ENCODE measurements at places on chromosomes 6 and 20. TPM values are rescaled to one million over a fixed set of nuclear protein-coding genes. Genes with fewer than 3 reads are reported as not detected.

C6orf132 gene
- 0.16 TPM for total RNA-seq

PARD6B gene
- total RNA-seq = 5.6 TPM

DNA sequence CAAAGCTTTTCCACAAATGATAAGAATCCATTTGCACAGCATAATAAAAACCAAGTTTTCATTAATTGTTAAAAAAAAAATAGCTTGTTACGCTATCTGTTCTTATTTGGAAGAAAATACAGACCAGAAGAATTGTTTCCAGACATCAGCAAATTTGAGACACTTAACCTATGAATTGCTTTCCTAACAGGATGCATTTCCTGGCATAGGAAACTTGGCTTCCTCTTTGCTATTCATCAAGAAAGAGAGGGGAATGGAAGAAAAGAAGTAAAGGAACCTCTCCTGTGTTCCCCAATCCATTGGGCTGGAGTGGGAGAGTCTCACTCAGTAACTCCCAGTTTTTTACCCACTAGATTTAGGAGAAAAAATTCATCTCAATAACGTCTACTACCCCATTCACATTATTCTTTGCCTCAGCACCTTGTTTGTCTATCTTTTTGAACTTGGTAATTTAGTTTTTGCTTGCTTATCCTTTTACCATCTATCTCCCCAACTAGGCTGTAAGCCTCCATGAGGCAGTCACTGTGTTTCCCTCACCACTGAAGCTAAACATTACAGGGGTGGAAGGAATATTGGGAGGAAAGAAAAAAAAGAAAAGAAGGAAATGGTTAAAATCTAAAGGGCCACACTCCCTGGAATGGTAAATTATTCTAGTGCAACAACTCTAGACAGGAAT, 150.3 kb downstream of the COL21A1 start:
- no peak overlapping the region for H3K4me3 ChIP-seq
- H3K27me3 ChIP-seq = no peaks in the 10 kb centered on the region
- H3K27ac ChIP-seq = no peak overlapping the region
- H3K36me3 ChIP-seq = no peaks in the 10 kb centered on the region
- no peak for DNase-seq

UBD gene
- 2.6 TPM for total RNA-seq

COL9A3 gene
- total RNA-seq = not detected

DNA sequence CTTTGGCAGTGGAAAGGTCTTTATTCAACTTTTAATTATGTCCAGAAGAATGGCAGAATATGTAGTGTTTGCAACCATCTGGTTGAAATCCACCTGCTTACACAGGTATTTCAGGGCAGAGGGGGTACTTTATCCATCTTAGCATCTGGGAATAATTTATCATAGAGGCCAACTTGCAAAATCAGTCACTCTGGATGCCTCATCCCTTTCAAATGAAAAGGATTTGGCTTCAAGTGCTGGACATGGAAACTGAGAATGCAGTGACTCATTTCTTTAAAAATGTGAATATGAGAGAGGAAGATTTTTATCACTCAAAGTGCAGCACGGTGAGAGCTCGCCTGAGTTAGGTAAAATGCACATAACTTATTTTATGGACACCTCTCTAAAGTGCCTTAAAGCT, 758.3 kb downstream of the KIF16B start:
- H3K27ac ChIP-seq = no peak overlapping the region
- no peaks in the 10 kb centered on the region for H3K36me3 ChIP-seq
- H3K27me3 ChIP-seq = no peaks in the 10 kb centered on the region
- H3K4me3 ChIP-seq = no peak overlapping the region
- no peak for DNase-seq

GRCh38 chr6:47631269-47631772, 67.1 kb upstream of the ADGRF4 start:
- no peaks in the 10 kb centered on the region for H3K27me3 ChIP-seq
- DNase-seq = peak; percentile 42
- H3K36me3 ChIP-seq = no peaks in the 10 kb centered on the region
- no peak overlapping the region for H3K27ac ChIP-seq
- peaks cover 7% of the 10 kb centered on the region for H3K4me1 ChIP-seq

- DNase-seq = no peak
- H3K36me3 ChIP-seq = no peaks in the 10 kb centered on the region
These were observed 18.9 kb downstream of the PREP start for GRCh38 chr6:105384004-105384403.

ERVFRD-1 gene
- not detected for total RNA-seq

LY6G6C gene
- not detected for total RNA-seq

EYA2 gene
- total RNA-seq = not detected

- no peaks in the 10 kb centered on the region for H3K4me1 ChIP-seq
- H3K36me3 ChIP-seq = no peaks in the 10 kb centered on the region
- no peaks in the 10 kb centered on the region for H3K27me3 ChIP-seq
- H3K27ac ChIP-seq = no peak overlapping the region
- no peak overlapping the region for H3K4me3 ChIP-seq
These were observed 227.5 kb downstream of the UST start for GRCh38 chr6:148974351-148974750.

GRCh38 chr6:134503585-134504281, 185.8 kb upstream of the SGK1 start:
- no peaks in the 10 kb centered on the region for H3K4me1 ChIP-seq
- no peaks in the 10 kb centered on the region for H3K27me3 ChIP-seq
- DNase-seq = no peak
- no peak overlapping the region for H3K27ac ChIP-seq

DNA sequence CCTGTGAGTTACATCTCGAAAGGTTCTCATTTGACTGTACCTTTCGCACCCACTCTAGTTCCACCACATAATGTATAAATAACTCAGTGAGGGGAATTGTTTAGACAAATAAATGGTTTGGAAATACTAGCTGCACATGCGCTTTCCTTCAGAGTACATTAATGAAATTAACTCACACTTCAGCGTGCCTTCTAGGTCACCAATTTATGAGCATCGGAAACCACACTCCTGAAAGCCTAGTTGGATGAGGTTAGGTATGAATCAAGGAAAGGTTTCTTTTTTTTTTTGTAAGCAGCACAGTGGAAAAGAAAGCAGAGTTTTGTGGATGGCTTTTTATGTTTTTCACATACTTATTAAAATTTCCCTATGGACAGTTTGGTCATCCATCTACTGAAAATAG, 247.8 kb upstream of the TCF21 start:
- H3K4me1 ChIP-seq = no peaks in the 10 kb centered on the region
- DNase-seq = no peak
- no peaks in the 10 kb centered on the region for H3K27me3 ChIP-seq
- no peaks in the 10 kb centered on the region for H3K36me3 ChIP-seq
- H3K27ac ChIP-seq = no peak overlapping the region

ZNF831 gene
- total RNA-seq = 6.9 TPM

- H3K27ac ChIP-seq = no peak overlapping the region
- peaks cover 5% of the 10 kb centered on the region for H3K27me3 ChIP-seq
- no peak for DNase-seq
- no peak overlapping the region for H3K4me3 ChIP-seq
These were observed 1.3 kb downstream of the EPPIN start for GRCh38 chr20:45545754-45546453.

GRCh38 chr6:144469144-144469575, 184.0 kb downstream of the UTRN start:
- DNase-seq = no peak
- no peak overlapping the region for H3K27ac ChIP-seq
- H3K27me3 ChIP-seq = no peaks in the 10 kb centered on the region
- H3K36me3 ChIP-seq = peaks cover 27% of the 10 kb centered on the region

DNA sequence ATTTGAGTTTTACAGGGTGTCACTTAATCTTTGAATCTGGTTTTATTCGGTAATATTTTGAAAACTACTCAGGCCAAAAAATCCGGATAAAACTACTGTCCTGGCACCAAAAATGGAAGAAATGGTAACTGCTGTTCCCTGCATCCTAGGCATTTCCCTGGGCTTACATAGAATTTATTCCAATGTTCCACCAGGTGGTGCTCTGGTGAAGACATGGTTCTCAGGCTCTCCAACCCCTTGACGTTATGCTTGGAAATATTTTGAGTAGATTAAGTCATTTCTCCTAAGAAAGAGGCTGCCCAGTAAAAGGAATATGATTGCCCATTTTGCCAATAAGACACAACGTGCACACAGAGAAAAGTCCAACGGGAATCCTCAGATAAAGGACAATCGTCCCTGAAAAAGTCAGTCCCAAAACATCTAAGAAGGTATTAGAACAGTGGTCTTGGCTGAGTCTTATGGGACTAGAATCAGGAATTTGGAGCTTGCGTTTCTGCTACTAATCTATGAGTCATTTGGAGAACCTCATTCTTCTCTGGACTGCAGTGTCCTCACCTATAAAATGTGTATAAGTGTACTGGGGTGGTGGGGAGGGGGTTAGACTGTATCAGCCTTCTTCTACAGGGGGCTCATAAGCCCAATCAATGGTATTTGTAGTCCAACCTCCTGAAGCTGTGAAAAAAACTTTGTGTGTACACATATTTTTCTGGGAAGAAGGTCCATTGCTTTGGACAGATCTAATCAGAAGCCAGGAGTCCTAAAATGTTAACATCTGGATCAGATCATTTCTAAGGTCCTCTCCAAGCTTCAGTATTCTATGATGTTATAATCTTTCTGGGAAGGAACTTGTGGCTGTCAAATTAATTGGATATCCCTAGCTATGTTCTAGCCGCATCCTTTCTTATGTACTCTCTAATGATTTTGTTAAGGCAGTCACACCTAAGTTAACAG, 131.0 kb upstream of the BMP2 start:
- H3K4me3 ChIP-seq = no peak overlapping the region
- no peak overlapping the region for H3K27ac ChIP-seq
- no peaks in the 10 kb centered on the region for H3K4me1 ChIP-seq
- H3K36me3 ChIP-seq = no peaks in the 10 kb centered on the region
- no peaks in the 10 kb centered on the region for H3K27me3 ChIP-seq
- DNase-seq = no peak

GRCh38 chr6:16238057-16238962, at the start of gene GMPR:
GMPR (plus strand) TSS chr6:16238587; CDS start chr6:16238694, 107 bp downstream.
- peak; percentile 70 for DNase-seq
- H3K27ac ChIP-seq = peak within 1 kb of the TSS; percentile 79
- H3K4me1 ChIP-seq = peaks cover 25% of the 10 kb centered on the region
- H3K4me3 ChIP-seq = peak within 1 kb of the TSS; percentile 73

SLC22A16 gene
- not detected for total RNA-seq

RNF182 gene
- not detected for total RNA-seq

GRCh38 chr20:4800676-4801449, 79.2 kb downstream of the PRND start:
- H3K27ac ChIP-seq = no peak overlapping the region
- H3K4me3 ChIP-seq = no peak overlapping the region
- peaks cover 44% of the 10 kb centered on the region for H3K36me3 ChIP-seq
- no peaks in the 10 kb centered on the region for H3K27me3 ChIP-seq
- no peak for DNase-seq

DNA sequence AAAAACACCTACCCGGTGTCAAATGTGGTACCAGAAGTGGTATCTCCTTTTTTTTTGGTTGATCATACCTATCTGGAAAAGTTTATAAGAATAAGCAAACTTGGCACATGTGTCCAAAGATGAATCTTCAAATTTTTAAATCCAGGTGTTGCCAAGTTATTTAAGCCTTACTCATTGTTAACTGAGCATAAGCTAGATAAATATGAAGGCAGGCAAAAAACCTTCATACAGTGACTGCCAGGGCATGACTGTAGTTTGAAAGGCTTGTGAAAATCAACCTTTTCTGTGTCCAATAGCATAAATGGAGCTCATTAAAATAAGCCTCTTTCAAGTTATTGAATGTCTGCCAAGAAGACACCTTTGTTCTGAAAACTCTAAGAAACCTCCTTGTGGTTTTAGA, 699.2 kb downstream of the DOK5 start:
- no peaks in the 10 kb centered on the region for H3K36me3 ChIP-seq
- no peak for DNase-seq
- no peaks in the 10 kb centered on the region for H3K27me3 ChIP-seq
- no peak overlapping the region for H3K4me3 ChIP-seq
- no peaks in the 10 kb centered on the region for H3K4me1 ChIP-seq

DNA sequence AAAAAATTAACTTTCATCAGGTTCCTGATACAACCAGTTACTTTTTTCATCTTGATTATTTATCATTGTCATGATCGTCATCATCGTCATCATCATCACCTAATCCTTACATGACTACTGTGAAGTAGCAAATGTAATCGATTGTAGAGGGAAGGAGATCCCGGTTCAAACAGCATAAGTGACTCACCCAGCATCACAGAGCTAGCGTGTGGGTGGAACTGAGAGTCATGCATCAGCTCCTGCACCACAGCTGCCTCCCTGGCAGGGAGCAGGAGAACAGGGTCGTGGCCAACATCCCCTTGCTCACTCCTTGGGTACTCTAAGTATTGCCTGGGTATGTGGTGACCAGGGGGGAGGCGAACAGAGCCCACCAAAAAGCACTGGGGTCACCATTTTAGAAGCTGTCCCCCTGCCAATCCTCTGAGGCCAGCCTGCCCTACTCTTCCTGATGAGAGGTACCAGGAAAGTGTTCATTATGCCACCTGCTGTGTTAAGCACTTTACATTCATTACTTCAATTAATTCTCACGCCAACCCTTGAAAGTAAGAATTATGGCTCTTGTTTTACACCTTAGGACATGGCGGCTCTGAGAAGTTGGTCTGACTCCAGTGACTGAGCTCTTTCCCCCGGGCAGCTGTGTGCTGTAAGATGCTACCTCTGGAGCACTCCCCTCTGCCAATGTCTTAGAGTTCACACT, 425.2 kb downstream of the CD83 start:
- no peaks in the 10 kb centered on the region for H3K27me3 ChIP-seq
- H3K4me3 ChIP-seq = no peak overlapping the region
- no peak overlapping the region for H3K27ac ChIP-seq
- H3K36me3 ChIP-seq = no peaks in the 10 kb centered on the region
- no peaks in the 10 kb centered on the region for H3K4me1 ChIP-seq
- no peak for DNase-seq

- no peak for DNase-seq
- H3K27ac ChIP-seq = no peak overlapping the region
- H3K4me1 ChIP-seq = no peaks in the 10 kb centered on the region
- no peak overlapping the region for H3K4me3 ChIP-seq
These were observed 46.6 kb downstream of the LAMA4 start for GRCh38 chr6:112207776-112208175.

- DNase-seq = no peak
- no peaks in the 10 kb centered on the region for H3K4me1 ChIP-seq
- no peak overlapping the region for H3K4me3 ChIP-seq
- H3K36me3 ChIP-seq = no peaks in the 10 kb centered on the region
- H3K27me3 ChIP-seq = no peaks in the 10 kb centered on the region
These were observed 303.1 kb upstream of the CDYL start for GRCh38 chr6:4472969-4473642.

DNA sequence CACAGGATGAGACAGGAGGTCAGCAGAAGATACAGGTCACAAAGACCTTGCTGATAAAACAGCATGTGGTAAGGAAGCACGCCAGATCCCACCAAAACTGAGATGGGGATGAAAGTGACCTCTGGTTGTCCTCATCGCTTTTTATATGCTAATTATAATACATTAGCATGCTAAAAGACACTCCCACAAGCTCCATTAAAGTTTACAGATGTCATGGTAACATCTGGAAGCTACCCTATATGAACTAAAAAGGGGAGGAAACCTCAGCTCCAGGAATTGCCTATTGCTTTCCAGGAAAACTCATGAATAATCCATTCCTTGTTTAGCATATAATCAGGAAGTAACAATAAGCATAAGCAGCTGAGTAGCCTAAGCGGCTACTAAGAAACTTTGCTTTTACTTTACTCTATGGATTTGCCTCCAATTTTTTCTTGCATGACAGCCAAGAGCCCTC, 8.4 kb upstream of the RIN2 start:
- no peak overlapping the region for H3K4me3 ChIP-seq
- no peak for DNase-seq
- no peaks in the 10 kb centered on the region for H3K36me3 ChIP-seq
- no peaks in the 10 kb centered on the region for H3K4me1 ChIP-seq

- H3K36me3 ChIP-seq = no peaks in the 10 kb centered on the region
- no peak within 1 kb of the TSS for H3K27ac ChIP-seq
- peak; percentile 20 for DNase-seq
These were observed at the start of gene IRF4 for GRCh38 chr6:391559-392440. IRF4 (plus strand) TSS chr6:391752; CDS start chr6:393153, 1,401 bp downstream.

Data from CD8-positive, alpha-beta memory T cell (primary cell).